ENCODE measurements at places on chromosomes 11 and 22. TPM values are rescaled to one million over a fixed set of nuclear protein-coding genes. Genes with fewer than 3 reads are reported as not detected.

The C11orf87 gene
- total RNA-seq = not detected

DNA sequence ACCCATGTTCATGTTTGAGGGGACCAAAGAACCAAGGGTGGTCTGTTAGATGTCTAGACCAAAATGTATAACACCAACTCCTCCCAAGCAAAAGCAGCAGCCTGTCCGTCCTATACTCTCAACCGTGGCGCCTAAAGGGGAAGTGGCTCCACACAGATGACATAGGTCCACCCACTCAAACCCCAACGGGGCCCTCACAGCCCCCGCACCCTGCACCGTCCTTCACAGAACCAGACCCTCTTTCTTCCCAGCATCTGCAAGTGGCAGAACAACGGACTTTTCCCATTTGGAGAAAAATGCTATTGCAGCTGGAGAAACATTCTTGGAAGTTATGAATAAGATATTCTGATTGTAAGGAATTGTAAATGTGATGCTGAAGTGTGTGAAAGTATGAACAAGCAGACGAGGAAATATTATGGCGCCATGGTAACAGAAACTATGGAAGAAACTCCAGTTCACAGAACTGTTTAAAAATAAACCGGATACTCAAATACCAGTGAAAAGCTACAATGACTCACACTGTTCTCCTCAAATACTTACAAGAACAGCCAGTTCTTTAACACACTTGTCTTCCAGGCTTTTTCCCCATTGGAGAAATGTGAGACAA, 76.5 kb upstream of the ARFGAP3 start:
- peak; percentile 59 for DNase-seq

- no peak for DNase-seq
These were observed 13.5 kb upstream of the B3GNT6 start for GRCh38 chr11:77020734-77021133.

DNA sequence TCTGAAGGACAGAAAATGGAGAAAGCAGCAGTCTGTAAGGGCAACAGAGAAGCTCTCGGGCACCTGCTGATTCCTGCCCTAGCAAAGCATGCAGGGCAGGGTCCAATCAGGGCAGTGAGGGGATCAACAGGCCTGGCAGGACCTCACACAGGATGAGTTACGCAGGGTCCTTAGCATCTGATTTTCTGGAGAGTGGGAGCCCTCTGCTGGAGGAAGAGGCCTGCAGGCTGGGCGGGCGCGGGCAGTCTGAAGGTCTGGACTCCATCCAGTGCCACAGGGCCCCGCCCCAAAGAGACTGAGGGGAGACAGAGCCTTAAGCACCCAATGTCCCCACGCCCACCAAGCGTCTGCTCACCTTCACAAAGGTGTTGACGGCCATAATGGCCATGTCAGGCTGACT, 28.9 kb downstream of the AP1B1 start:
- DNase-seq = no peak

The ADAMTS15 gene
- not detected for total RNA-seq

The CASP5 gene
- not detected for total RNA-seq

The OR5B17 gene
- total RNA-seq = not detected

DNA sequence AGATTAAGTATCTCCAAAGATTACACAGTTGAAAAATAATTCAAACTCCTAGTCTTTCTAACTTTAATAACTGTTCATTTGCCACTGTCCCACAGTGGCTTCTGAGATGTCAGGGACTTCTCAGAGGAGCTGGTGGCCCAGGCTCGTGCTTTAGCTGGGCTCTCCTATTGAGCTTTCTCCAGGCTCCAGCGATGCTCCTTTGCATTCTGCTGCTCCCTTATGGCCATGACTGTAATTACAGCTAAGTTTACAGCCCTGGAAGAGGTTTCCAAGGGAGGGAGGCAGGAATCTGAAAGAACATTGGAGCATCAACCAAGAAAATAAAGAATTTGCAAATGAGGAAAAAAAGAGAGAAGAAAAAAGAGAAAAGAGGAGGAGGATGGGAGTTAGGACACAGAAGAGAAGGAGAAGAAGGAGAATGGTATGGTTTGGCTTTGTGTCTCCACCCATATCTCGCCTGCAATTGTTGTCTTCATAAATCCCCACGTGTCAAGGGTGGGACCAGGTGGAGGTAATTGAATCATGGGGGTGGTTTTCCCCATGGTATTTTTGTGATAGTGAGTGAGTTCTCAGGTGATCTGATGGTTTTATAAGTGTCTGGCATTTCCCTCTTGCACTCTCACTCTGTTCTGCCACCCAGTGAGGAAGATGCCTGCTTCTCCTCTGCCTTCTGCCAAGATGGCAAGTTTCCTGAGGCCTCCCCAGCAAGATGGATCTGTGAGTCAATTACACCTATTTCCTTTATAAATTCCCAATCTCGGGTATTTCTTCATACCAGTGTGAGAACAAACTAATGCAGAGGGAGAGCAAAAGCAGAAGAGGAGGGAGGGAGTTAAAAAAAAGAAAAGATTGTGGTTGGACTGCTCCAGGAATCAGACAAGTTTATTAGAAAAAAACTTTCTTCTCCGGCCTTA, 857.0 kb downstream of the KCNA4 start:
- DNase-seq = no peak

The RANGAP1 gene
- 48.9 TPM for total RNA-seq

DNA sequence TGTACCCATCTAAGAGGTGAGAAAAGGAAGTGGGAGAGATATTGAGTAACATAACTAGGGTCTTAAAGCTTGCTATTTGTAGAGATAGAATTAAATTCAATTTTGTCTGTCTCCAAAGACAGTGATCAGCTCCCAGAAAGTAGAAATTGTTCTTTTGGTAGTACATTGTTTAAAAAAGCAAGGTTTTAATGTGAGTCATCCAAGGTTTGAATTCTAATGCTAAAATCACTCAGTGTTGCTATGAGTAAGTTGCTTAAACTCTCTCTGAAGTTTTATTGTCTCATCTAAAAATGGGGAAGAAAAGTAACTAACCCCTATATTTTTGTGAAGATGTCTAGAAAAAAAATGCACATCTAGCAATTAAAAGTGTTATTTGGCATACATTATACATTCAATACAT, 1004.5 kb upstream of the CCDC90B start:
- no peak for DNase-seq

DNA sequence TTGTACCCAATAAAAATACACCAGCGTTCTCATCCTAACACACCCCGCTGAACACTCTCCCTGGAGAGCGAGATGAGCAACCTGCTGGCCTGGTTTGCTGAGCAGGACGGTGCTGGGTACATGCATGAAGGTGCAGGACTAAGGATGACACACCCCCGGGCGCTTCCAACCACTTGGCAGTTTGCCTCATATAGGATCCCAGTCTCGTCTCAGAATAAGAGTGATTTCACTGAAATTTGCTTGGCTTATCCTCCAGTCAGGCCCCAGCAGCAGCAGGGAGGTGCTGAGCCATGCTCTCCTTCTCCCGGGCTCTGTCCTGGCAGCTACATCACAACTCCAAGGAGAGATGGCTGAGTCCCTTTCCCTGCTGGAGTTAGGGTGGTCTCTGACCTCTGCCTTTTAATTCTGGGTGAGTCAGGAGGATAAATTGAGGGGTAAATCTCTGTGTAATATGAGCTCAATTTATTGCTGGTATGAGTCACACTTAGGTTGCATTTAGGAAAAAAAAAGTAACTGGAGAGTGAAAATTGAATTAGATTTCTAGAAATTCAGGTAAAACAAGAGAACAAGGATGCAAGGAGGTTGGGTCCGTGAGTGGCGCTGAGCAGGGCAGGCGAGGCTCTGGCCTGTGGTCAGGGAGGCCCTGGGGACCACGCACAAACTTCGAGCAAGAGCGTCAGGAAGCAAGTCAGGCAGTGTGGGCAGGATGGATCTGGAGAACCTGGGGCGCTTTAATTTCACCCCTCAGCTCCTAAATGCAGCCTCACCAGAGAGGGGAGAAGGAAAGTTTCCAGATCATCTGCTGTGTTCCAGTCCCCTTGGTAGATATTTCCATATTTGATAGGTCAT, 974.0 kb downstream of the TBC1D22A start:
- no peak for DNase-seq

- DNase-seq = no peak
These were observed 904 bp downstream of the SLC35F2 start for GRCh38 chr11:107857550-107858216.

DNA sequence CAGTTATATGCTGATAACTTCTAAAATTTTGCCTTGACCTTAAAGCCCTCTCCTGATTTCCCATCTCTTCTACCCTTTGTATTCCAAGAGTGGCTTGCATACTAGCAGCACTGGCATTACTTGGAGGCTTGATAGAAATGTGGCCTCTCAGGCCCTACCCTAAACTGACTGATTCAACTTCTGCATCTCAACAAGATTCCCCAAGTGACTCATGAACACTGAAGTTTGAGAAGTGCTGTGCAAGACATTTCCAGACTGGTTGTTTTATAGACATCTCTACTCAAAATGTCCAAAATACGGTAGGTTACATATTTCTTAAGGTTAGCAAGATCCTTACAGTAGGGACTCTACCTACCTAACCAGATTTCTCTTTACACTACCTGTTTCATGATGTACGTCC, 48.6 kb downstream of the SESN3 start:
- no peak for DNase-seq

DNA sequence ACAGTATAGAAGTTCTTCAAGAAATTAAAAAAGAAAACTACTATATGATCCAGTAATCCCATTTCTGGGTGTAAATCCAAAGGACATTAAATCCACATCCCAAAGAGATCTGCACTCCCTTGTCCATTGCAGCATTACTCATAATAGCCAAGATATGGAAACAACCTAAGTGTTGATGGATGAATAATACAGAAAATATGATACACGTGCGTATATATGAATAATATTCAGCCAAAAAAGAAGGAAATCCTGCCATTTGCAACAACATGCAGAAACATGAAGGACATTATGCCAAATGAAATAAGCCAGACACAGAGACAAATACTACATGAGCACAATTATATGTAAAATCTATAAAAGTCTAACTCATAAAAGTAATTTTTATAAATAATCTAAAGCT, 306.3 kb upstream of the ANO3 start:
- no peak for DNase-seq

The CD151 gene
- total RNA-seq = 14.5 TPM

DNA sequence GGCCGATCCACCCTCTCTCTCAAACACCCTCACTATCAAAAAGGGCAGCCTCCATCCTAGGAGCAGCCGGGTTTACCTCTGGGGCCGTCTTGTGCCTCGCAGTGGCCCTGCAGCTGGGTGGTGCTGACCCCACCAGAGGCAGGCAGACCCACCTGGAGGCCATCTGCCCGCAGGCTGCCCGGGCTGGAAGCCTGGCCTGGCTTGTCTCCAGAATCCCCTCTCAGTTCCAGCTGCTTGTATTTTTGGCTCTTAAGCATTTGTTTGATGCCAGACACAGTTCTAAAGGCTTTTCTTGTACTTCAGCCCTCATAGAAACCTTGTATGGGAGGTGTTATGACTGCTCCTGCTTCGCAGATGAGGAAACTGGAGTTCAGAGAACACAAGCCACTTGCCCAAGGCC, 4.2 kb upstream of the NFAM1 start:
- DNase-seq = no peak

DNA sequence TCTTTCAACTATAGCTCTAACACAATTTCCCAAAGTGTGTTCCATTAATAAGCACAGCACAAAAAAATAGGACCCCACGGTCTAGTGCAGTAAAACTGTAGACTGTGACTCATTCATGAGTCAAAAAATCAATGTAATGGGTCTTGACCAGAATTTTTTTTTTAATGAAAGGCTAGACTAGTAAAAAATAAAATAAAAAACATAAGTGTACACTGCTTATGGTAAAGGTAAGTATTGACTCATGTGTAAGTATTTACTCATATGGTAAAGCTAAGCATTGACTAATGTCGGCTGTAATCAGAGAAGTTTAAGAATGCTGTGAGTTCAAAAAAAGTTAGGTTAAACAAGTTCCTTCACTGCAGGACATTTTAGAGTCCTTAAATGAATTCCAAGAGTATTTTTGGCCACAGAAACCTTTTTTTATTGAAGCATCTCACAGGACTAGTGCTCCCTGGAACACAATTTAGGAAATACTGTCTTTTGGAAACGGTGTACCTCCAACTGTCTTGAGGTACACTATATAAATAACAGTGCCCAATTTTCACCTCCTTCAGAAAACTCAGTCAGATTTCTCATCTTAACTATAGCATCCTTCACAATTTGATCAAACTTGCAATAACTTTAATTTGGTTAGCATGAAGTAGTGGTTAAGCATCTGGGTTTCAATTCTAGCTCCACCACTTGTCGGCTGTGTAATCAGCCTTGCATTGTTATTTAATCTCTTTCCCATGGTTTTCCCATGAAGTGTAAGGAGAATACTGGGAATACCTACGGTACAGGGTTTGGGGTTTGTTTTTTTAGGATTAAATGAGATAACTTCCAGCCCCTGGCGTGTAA, 2.1 kb downstream of the CCDC73 start:
- no peak for DNase-seq

The RASD2 gene
- not detected for total RNA-seq

DNA sequence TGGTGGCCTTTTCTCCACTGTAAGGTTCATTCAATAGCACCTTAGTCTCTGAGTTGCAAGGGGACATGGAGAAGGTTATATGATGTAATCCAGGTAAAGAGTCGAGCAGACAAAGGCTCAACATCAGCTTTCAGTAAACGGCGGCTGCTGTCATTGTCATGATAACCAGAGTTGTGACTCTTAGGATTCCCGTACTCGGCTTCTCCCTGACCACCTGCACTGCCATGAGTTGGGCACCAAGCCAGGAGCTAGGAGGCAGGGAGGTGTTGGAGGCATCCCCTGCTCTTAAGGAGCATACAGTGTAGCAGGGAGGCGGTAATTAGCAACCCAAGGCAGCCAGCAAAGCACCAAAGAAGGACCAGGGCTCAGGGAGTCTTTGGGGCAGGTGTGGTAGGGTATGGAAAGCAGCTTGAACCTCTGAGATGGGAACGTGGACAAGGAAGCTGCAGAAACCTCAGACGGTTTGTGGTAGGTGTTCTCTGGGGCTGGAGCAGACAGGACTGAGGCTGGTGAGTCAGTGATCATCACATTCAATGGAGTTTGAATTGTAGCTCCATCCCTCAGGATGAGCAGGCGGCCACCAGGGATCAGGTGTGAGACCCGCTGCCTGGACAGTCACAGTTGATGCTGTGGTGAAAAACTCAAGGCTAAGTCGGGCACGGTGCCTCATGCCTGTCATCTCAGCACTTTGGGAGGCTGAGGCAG, 31.7 kb downstream of the LIF start:
- DNase-seq = no peak

The ROBO3 gene
- total RNA-seq = 1.0 TPM

DNA sequence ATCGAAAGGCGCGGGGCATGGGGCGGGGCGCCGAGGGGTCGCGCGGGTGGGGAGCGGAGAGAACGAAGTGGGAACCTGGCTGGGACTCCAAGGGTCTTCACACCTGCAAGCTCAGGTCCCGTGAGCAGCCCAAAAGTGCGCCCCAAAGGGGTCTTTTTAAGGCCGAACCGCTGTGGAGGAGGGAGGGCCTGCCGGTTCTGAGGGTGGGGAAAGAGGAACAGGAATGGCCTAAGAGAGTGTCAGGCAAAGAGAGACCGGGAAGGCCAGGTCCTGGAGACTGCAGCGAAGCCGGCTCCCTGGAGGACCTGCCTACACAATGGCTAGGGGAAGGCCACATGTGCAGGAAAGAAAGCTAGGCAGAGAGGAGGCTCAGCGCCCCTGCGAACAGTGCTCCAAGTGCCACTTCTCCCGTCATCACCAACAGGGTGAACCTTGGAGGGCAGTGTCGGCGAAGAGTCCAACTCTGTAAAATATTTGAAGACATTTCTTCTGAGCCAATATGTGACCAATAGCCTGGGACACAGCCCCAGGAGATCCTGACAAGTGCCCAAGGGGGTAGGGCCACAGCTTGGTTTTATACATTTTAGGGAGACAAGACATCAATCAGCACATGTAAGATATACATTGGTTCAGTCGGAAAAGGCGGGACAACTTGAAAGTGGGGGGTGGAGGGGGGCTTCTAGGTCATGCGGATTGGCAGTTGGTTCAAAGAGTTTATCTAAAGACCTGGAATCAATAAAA, 710 bp upstream of the DGCR2 start:
- DNase-seq = no peak
